A549 treated with Hydrocortisone at 1 μM for 4 hours (cell line): ENCODE measurements at places on chromosomes 12 and 14. TPM values are rescaled to one million over a fixed set of nuclear protein-coding genes. Genes with fewer than 3 reads are reported as not detected.

Gene ADAM21
- 0.03 TPM in 2 of 5 replicates, not detected in the others for total RNA-seq

Gene CLECL1
- total RNA-seq, result not detected in 5 replicates

Gene IL26
- total RNA-seq, result not detected in 5 replicates

Gene ENDOU
- 0.05 TPM in 2 of 5 replicates, not detected in the others for total RNA-seq

Gene FAM181A
- not detected in 5 replicates for total RNA-seq

Gene DEGS2
- total RNA-seq, result 1.5 to 3.9 TPM (median 2.5 TPM) in 5 replicates

Gene DAZAP2
- total RNA-seq, result 307 to 375 TPM (median 314 TPM) in 5 replicates

Gene LRTM2
- 0.07 to 0.15 TPM in 2 of 5 replicates, not detected in the others for total RNA-seq

Gene IAPP
- not detected in 5 replicates for total RNA-seq

Gene POLE2
- 10.2 to 16.0 TPM (median 12.4 TPM) in 5 replicates for total RNA-seq

Gene PLXNC1
- total RNA-seq, result 0.06 to 0.43 TPM (median 0.15 TPM) in 5 replicates

Gene P2RX4
- total RNA-seq, result 15.2 to 20.9 TPM (median 17.7 TPM) in 5 replicates

Gene SMIM41
- not detected in 5 replicates for total RNA-seq

Gene ACVR1B
- 14.4 to 21.7 TPM (median 16.6 TPM) in 5 replicates for total RNA-seq

Gene TBX5
- total RNA-seq, result not detected in 5 replicates

Gene RHEBL1
- 3.2 to 4.9 TPM (median 4.6 TPM) in 5 replicates for total RNA-seq

Gene POC1B
- total RNA-seq, result 17.2 to 23.9 TPM (median 21.9 TPM) in 5 replicates
